Stimulated activated CD4-positive, alpha-beta T cell treated with anti-CD3 and anti-CD28 coated beads, Interleukin-4, amount 100 ng/mL, for 4 hours (primary cell): ENCODE measurements at places on chromosomes 6 and 20.

GRCh38 chr20:47700327-47700726 lies 85.0 kb downstream of the SULF2 start:
- no peak for DNase-seq

- DNase-seq = no peak
Observed at GRCh38 chr6:85114581-85114935, 335.3 kb upstream of the NT5E start.

DNA sequence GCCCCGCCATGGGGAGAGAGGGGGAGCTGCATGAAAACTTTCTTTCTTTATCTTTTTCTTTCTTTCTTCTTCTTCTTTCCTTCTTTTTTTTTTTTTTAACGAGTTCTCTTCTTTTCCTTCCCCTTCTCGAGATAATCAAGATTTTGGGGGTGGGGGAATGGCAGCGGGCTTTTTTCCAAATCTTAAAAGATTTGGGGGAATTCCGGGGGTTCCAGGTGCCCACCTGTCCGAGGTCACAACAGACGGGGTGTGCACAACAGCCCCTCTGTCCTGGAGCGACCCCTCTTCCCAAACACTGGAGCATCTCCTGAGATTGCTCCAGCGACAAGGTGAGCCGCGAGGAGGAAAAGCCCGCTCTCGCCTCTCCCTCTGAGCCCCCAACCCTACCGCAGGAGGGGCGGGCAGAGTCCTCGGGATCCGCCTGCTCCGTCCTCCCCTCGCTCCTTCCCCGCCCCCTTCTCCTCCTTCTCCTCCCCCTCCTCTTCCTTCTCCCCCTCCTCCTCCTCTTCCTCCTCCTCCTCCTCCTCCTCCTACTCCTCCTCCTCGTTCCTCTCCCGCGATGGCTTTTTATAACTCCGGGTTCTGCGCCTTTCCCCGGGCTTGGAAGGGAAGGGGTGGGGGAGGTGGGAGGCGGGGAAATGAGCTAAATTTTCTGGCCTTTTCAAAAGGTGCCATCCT lies 689 bp upstream of the KCNB1 start:
- DNase-seq = no peak

DNA sequence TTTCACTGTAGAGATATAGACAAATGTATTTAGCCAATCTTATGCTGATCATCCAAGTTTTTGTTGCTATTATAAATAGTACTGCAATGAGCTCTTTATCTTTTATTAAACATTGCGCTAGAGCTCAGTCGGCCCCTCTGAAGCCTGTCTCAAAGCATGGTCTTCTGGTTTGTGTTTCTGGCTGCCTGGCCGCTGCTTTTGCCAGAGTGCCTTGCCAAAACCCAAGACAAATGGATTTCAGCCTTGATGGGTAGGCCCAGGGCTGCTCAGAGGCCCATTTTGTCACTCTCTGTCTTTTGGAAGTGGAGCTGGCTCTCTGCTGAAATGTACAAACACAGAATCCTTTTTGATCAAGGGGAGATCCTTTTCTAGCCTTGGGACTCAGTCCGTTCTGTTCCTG lies 102.9 kb upstream of the KCNG1 start:
- no peak for DNase-seq

DNA sequence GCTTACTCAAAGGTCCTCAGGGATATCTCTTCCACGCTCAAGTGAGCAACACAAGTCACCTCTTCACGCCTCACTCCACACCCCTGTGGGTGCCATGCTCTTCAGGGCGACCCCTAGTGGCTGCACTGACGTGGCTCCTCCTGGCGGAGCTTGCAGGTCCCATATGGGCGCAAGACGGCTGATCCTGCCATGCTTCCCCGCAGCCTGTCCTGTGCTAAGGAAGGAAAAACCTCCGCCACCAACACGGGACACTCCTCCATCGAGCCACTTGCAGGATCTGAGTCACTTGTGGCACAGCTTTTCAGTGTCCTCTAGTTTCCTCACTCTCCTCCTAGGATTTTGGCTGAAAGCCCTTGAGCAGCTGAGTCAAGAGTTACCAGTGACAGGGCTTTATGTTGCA lies 90.7 kb downstream of the KHDC1L start:
- DNase-seq = no peak

DNA sequence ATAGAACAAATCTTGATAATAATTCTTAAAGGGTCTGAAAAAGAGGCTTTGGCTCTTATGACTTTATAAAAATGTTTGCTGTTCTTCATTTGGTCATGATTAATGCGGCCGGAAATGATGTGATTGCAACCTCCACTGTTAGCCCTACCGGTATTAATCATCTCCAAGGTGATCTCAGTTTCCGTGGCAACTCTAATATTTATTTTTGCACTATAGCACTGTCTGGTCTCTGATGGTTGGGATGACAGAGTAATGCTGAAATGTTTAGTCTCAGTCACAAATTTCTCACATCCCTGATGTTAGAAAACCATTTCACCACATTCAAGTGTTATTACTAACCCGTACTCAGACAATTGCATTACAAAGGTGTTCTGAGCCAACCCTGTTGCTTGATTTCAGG lies 87.4 kb downstream of the TMEM200A start:
- DNase-seq = no peak

- no peak for DNase-seq
Observed at GRCh38 chr6:168499045-168499650, 58.2 kb downstream of the SMOC2 start.

DNA sequence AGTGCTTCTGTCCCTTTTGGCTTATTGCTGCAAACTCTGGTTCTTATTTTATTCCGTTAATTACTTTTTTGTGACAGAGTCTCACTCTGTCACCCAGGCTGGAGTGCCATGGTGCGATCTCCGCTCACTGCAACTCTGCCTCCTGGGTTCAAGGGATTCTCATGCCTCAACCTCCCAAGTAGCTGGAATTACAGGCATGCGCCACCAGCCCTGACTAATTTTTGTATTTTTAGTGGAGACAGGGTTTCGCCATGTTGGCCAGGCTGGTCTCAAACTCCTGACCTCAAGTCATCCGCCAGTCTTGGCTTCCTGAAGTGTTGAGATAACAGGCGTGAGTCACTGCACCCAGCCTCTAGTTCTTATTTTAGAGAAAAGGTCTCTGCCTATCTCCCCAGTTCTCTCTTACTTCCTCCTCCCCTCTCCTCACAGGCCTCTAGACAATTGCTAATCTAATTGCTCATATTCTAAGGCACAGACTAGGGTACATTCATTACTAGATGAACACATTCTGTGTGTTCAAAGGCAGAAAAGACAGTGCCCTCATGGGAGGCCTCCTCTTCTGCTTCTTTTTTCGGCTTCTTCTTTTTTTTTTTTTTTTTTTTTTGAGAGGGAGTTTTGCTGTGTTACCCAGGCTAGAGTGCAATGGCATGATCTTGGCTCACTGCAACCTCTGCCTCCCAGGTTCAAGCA lies 27.0 kb downstream of the EDEM2 start:
- no peak for DNase-seq

GRCh38 chr6:137002505-137002904 lies 42.3 kb downstream of the IL20RA start:
- DNase-seq = no peak

- DNase-seq = no peak
Observed at GRCh38 chr6:44457596-44457995, 70.1 kb downstream of the CDC5L start.

- no peak for DNase-seq
Observed at GRCh38 chr6:99282479-99283062, 66.9 kb downstream of the FAXC start.

DNA sequence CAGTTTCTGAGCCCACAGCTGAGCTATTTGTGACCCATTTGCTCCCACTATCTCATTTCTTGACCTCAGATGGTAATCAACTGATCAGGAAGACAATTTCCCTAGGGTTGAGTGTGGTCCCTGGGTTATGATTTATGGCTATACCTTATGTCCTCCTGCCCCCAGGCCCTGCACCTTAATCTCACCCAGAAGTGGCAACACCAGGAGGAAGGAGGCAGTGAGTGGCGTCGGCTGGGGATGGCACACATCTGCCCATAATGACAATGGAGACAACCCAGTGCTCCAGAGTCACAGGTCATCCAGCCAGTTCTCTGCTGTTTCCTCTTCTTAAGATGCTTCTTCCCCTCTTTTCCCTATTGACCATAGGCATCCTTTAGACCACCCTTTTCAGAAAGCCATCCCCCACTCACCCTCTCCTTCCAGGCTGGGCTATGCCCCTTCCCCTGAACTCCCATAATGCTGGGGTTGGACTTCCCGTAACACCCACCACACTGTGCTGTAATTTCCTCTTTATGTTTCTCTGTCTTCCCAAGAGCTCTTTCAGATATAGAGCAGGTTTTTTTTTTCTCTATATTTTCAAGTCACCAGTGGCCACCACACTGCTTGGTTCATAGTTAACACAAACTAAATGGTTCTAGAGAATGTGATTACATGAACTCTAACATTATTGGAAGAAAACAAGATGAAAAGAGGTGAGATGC lies 8.0 kb downstream of the TRIM10 start:
- DNase-seq = no peak

DNA sequence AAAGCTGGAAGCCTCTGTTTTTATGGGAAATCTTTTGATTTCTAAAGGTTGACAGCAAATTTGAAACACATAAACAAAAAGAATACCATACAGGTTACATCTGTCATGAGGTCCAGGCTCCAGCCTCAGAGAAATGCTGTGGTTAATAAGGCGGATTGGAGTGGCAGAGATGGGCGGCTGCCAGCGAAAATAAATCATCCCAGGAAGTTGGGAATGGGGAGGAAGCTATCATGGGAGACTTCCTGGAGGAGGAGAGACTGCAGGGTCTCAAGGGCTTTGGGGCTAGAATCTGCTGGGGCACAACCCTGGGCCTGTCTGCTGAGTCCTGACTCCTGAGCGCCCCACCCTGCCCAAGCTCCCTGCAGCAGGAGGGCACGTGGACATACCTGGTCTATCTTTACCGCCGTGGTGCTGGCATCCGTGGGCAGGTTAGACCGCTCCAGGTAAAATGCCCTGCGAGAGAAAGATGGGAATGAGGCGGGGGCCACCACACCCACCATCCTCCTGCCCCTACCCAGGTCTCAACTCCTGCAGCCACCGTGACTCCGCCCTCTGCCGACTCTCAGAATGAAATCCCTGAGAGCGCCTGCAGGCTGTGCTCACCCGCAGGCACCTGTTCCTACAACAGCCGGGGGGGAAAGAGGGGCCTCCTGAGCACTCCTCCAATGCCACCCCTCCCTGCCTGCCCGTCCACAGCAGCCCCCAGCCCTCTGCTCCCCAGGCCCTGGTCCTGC lies 197.3 kb downstream of the PREX1 start:
- no peak for DNase-seq

DNA sequence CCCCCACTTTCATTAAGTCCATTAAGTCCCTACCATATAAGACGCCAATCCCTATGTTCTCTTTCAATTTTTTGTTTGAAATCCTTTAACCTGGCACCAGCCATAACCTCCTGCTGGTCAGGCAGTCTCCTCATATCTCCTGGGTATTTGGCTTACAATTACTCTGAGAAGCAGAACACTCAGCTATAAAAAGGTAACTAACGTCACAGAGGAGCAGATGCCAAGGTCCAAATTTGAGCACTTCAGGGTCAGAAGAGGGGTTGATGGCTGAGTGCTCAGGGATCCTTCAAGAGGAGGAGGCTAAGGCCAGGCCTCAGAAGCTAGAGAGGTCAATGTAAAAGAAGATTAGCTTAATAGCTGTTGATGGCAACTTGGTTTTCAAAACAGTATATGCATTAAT lies 22.3 kb upstream of the RCAN2 start:
- DNase-seq = no peak

- no peak for DNase-seq
Observed at GRCh38 chr6:33513213-33513612, 58.8 kb downstream of the ZBTB9 start.

DNA sequence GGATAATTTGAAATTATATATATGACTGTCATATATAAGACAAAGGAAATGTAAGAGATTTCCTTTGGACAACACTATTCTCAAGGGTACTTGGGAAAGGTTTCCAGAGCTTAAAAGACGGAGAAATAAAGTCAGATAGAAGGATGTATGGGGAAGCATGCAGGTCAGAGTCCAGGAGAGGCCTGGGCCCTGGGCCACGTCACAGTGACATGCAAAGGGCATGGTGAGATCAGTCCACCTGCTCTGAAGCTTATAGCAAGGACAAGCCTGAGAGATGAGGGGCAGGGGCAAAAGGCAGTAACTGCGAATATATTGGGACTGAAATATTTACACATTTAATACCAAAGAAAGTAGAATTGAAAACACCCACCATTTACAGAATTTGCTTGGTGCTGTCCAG lies 24.6 kb upstream of the GMDS start:
- no peak for DNase-seq

GRCh38 chr6:52157301-52157941 lies 28.8 kb upstream of the IL17A start:
- DNase-seq = peak; percentile 12

DNA sequence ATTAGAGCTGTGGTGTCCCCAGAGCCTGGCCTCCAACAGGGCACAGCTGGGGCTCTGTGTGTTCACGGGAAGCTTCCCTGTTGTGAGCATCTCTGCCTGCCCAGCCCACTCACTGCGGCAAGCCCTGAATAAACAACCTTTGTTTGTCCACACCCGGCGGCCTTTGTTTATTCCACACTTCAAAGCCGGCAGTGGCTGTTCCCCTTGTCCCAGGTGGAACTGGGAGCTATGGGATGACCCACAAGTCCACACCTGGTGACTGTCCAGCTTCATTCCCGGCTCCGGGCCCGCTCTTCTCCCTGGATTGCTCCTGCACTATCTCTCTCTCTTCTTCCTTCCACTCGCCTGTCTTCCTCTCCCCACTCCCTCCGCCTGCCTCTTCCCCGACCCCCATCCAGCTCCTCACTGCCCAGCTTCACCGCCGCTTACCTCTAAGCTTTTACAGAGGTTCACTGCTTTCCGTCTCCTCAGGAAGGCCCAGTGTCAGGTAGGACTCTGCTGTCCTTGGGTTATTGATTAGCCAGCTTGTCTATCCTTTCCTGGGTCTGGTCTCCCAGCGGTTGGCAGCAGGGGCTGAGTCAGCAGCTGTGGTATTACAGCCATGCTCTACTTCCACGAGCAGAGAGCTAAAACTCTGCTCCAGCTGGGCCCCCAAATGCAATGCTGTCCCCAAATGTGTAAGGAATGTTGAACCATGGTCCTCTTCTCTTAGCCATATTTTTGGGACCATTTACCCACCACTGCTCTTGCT lies 17.8 kb downstream of the DACT2 start:
- DNase-seq = no peak

GRCh38 chr6:105836889-105837288 lies 249.2 kb upstream of the PRDM1 start:
- DNase-seq = no peak

GRCh38 chr6:167151648-167152047 lies 6.1 kb downstream of the GPR31 start:
- no peak for DNase-seq
